Cortex of kidney (tissue), 1 donor: ENCODE measurements at places on chromosomes 1 and 21.

DNA sequence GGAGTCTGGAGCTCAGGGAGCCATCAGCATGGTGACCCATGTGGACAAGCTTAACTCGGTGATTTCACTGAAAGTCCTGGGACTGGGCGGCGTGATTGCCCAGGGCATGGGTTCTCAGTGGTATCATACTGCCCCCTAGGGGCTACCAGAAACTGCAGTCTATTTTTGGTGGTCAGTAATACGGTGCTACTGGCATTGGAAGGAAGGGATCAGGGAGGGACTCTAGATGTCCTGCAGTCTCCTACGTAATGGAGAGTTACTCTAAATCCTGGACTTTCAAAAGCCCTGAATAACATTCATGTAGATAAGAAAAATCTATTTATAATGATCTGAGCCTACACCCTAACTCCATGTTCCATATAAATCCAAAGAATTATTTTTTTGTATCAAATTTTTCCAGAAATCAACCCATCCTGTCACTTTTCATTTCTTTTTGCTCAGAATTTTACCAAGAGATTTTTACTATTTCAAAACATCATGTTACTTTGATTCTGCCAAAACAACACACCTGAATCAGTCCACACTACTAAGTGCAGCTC is 37.3 kb downstream of the PABPC4 start:
- no peak for DNase-seq

DNA sequence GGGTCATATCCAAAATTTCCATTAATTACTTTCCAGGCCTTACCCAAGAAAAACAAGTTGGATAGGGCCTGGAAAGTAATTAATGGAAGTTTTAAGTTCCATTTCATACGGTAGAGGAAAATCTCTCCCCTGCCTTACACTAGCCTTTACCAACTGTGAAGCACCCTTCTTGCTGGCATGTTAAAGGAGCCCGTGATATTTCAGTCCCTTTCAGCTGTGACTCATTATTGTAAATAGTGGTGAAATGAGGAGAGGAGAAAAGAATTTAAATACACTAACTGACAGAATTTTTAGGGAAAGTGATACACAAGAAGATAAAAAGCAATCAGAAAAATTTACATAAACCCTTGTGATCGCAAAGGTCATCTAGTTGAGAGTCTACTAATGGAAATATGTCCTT is 20.3 kb upstream of the KAZN start:
- DNase-seq, result no peak

DNA sequence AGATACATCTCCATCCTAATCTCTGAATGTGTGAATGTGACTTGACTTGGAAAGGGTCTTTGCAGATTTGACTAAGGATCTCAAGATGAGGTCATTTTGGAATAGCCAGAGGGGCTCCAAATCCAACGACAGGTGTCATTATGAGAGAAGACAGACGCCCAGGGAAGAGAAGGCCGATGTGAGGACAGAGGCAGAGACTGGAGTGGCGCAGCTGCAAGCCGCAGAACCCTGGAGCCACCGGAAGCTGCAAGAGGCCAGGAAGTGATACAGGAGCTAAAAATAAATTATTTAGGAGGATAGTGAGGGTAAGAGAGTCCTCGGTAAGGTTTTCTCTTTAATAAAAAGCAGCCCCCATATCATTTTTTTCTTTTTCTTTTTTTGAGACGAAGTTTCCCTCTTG is 9.7 kb upstream of the AADACL4 start:
- no peak for DNase-seq

- no peak for DNase-seq
These were observed 84.2 kb upstream of the RNPC3 start for GRCh38 chr1:103441342-103441741.

- no peak for DNase-seq
These were observed 92.5 kb upstream of the SIM2 start for GRCh38 chr21:36606287-36606982.

DNA sequence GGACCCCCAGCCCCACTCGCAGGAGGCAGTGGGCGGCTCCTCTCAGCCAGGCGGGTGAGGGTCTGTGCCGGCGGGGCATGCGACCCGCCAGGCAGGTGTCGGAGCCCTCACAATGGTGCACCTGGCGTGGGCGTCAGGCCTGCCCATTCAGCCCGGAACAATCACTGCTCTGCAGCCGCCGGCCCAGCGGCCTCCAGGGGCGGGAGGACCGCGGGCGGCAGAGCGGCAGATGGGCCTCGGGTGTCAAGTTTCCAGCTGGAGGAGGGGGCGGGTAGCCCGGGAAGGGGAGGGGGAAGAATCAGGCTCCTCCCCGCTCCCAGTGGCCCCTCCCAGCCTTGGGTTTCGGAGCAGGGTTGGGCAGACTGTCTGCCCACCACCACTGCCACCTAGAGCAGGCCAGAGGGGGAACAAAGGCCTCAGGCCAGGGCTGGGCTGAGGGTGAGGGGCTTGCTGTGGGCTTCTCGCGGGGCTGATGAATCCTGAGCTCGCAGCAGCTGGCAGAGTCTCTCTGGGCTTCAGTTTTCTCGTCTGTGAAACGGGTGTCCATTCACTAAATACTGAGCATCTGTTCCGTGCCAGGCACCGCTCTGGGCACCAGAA is 39.5 kb upstream of the CASZ1 start:
- DNase-seq, result no peak

DNA sequence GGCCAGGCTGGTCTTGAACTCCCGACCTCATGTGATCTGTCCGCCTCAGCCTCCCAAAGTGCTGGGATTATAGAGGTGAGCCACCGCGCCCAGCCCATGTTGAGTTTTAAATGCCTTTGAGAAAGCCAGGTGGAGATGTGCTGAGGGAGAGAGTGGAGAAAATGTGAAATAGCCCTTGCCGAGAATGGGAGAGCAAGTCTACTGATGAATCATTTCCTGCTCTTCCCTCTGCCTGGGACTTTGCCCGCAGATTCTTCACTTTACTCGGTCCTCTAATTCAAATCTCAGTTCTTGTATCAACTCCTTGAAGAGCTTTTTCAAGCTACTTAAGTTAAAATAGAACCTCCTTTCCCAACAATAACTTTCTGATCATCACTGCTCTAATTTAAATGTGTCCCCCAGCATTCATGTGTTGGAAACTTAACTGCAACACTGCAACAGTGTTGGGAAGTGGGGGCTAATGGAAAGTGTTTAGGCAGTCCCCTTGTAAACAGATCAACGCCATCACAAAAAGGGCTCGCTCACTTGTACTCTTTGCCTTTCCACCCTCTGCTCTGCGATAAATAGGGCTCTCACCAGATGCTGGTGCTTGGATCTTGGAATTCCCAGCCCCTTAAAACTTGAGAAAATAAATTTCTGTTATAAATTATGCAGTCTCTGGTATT is 27.8 kb downstream of the OSBPL9 start:
- DNase-seq, result no peak

DNA sequence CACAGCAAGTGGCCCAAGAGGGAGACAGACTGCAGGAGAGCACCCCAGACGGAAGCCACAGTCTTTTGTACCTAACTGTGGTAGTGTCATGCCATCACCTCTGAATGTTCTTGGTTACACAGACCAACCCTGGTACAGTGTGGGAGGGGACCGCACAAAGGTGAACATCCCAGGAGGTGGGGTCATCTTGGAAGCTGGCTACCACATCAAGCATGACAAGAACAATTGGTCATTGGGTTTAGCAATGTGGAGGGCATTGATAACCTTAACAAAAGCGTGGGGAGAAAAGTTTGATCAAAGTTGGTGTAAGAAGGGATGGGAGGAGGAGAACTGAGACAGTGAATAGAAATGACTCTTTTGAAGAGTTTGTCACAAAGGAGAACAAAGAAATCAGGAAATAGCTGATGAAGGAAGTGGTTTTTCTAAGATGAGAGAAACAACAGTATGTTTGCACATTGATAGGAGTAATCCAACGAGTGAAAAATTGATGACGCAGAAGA is 87.1 kb upstream of the CACNA1E start:
- no peak for DNase-seq

DNA sequence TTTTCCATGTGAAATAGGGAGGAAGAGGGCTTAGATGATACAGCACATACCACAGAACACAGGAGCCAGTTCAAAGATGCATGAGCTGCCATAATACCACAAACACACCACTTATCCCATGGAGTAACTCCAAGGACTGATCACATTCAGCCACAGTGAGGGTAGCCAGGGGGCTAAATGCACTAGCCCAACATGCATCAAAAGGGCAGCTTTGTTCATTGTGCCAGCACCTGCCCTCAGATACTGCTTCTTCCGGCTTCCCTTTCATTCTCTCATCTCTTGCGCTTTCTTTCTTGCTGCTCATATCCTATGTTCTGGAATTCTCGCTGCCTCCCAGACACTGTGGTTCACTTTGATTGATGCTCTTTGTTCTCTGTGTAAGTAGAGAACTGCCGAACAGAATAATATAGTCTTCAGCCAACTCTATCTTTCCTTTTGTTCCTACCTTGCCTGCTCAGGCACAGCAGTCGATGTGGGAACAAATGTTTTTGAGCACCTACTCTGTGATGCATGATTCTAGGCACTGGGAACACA is 50.0 kb upstream of the SYT6 start:
- no peak for DNase-seq

- DNase-seq, result no peak
These were observed 12.9 kb downstream of the CSRP1 start for GRCh38 chr1:201493757-201494617.

DNA sequence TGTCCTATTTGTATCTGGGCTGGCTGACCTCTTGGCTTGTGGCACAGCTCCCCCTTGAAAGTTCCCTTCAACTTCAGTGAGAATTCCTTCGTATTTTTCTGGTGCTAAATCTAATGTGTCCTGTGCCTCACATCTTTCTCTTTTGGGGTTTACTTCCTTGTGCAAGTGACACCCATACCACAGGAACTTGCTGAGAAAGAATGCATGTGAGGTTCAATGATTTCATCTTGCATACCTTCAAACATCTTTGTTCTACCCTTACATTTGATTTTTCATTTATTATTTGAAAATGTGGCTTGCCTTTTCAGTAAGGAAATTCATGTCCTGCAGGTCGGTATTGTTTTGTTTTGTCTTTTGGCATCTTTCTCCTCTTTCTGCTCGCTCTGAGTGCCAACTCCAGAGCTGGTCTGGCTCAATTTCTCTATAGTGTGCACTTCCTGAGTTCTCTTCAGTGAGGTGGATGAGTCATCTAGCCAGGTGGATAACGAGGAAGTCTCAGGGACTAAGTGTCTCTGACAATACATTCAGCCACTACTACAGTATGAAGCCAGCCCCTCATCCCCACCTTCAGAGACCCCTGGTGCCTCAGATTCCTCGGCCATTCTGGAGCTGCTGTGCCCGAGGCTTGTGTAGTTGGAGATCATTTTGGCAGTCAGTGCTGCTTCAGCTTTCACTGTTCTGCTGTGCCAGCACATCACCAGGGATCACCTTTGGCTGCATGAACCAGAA is 59.5 kb downstream of the RIPK4 start:
- DNase-seq, result no peak

DNA sequence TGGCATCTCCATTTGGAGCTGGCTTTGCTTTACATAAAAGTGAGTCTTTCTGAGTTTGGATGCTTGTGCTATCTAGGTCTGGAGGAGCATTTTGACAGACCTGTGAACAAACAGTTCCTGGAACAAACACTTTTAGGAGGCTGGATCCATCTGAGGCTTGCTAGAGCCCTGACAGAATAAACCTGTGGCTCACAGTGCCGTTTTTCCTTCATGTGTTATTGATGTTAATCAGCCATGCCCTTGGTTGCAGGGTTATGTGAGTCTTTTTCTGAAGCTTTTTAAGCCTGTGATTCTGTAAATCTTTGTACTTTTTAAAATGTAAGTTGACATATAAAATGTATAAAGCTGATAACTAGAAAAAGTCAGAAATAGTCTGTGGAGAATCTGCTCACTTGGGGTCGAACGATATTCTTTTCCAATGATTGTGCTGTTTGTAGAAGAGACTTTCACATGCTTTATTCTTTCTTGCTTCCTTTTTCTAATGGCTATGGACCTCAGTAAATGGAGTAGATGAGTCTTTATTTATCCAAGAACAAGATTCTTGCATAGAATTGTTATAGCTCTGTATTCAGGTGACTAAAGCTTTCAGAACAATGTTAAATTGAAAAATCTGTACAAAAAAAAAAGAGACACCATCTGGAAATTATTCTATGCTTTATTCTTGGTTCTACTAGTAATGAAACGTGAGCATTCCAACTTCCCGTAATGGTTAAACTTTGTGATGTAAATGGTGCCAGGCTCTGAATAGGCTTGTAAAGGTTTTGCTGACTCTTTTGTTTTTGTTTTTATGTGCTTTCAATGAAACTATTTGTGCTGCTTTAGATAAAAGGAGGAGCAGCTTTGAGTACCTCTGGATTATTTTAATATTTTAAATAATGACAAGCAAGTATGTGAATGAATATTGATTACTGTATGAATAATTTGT is 53.7 kb downstream of the CACHD1 start:
- no peak for DNase-seq

DNA sequence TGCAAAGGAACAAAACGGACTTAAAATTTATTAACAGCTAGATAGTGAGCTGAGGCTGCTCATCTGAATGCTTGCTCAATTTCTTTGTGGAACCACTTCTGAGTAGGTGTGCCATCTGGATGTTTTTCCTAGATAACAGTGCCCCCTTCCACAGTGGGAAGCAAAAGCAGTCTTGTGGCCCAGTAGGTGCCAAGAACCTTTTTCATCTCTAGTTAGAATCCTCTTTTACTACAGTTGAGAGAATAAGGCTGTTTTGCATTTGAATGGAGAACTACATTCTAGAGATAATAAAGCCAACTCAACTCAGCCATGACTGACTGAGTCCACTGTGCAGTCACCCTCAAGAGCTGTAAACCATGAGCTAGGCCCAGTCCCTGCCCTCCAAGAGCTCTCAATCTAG is 13.3 kb downstream of the F3 start:
- no peak for DNase-seq

DNA sequence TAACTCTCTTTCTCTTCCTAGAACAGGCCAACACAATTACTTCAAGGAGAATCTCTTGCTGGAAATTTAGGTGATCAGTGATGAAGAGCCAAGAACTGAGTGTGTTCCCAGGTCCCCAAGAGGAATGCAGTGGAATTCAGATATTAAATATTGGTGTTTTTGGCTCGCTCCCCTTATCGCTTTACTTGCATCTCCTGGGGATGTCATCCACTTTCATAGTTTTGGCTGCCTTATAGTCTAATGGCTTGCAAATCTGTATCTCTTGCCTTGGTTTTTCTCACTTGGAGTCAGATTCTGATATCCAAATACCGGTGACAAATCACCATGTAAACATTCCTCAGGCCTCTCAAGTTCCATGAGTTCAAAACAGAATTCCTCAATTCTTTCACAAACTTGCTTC is 151.0 kb upstream of the C1orf87 start:
- no peak for DNase-seq

DNA sequence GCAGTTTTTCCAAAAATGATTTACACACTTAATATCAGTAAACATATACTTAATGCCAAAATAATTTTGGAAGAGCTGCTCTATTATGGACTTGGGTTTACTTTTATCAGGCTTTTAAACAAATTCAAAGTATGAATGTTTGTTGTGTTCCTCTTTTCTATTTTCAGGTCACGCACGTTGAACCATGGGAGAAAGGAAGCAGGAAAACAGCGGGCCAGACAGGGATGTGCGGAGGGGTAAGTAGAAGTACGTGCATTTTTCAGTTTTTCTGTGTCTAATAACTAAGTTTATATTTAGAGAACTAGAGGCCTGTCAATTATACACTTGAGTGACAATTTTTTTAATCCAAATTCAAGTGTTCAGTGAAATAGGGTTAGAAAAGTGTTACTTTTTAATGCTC is 3.4 kb downstream of the PRPF38B start:
- DNase-seq, result no peak

GRCh38 chr1:161175771-161176453 is 1.4 kb downstream of the B4GALT3 start:
- no peak for DNase-seq
